Left ventricle myocardium inferior (tissue), 1 donor: ENCODE measurements at places on chromosomes 6 and 20.

DNA sequence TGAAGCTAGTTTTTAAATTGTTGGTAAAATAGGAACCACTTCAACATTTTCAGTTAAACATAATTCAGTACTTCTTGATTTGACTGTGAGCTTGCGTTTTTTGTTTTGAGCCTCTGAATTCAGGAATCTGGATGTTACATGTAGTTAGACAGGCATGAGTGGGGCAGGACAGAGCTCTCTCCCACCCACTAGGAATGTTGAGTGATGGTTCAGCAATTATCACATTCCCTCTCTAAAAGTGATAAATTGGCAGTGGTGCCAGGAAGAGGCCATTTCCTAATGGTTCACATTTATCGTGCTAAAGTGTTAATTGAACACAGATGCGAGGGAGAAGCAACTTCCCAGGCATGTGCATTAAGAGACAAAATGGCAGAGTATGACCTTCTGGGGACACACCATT lies 465.5 kb upstream of the HTR1E start:
- no peak overlapping the region for H3K27ac ChIP-seq
- no peak for DNase-seq
- H3K27me3 ChIP-seq = no peaks in the 10 kb centered on the region
- H3K36me3 ChIP-seq = no peaks in the 10 kb centered on the region

DNA sequence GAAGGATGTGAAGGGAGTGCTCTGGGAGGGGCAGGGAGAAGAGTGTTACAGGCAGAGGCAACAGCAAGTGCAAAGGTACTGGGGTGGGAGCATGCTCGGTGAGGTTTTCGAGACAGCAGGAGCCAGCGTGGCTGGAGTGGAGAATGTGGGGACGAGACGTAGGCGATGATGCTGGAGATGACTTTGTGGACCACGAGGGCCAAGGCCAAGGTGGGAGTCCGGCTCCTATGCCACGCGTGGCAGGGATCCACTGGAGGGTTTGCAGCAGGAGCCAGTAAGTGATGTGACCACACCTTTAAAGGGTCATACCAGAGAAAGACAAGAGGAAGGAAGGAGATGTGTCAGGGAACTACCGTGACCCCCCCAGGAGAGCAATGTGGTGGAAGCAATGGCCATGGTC lies 7.3 kb downstream of the PTGIS start:
- peaks cover 32% of the 10 kb centered on the region for H3K4me1 ChIP-seq
- H3K4me3 ChIP-seq = no peak overlapping the region
- peaks cover 37% of the 10 kb centered on the region for H3K27me3 ChIP-seq
- no peak for DNase-seq

DNA sequence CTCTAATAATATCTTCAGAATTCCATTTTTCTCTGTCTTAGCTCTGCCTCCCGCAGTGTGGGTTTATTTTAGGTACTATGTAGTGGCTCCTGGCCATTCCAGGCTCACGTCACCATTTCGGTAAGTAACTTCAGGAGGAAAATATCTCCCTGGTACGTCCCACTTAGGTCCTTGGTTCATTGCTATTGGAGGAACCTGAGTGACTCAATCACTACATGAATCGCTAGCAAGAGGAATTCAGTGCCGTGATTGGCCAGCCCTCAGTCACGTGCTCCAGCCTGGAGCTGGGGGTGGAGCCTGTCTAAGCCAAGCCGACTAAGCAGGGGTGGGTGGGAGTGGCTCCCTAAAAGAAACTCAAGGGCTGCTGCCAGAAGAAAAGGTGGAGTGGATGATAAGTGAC lies 67.3 kb upstream of the E2F3 start:
- no peak for DNase-seq
- no peaks in the 10 kb centered on the region for H3K36me3 ChIP-seq
- peak overlapping the region; percentile 54 for H3K4me3 ChIP-seq
- H3K27ac ChIP-seq = peak overlapping the region; percentile 23

- DNase-seq = no peak
- H3K27ac ChIP-seq = peak overlapping the region; percentile 40
- no peaks in the 10 kb centered on the region for H3K27me3 ChIP-seq
- H3K4me1 ChIP-seq = peaks cover 6% of the 10 kb centered on the region
- H3K4me3 ChIP-seq = no peak overlapping the region
These were observed 32.9 kb upstream of the LGSN start for GRCh38 chr6:63352544-63353285.

DNA sequence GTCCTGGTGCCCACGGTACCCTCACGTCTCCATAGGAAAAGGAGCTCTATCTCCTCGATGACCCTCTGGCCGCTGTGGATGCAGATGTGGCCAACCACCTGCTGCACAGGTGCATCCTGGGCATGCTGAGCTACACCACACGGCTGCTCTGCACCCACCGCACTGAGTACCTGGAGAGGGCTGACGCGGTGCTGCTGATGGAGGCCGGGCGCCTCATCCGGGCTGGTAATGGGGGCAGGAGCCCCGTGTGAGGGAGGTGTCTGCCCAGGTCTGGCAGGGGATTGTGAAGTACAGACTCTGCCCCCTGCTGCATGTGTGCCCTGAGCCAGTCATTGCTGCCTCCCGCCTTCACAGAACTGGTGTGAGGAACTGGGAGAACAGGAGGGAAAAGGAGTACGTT lies 12.4 kb downstream of the DLK2 start:
- no peak overlapping the region for H3K27ac ChIP-seq
- no peak for DNase-seq
- H3K36me3 ChIP-seq = peaks cover 79% of the 10 kb centered on the region
- no peaks in the 10 kb centered on the region for H3K27me3 ChIP-seq
- H3K4me3 ChIP-seq = no peak overlapping the region
- no peaks in the 10 kb centered on the region for H3K4me1 ChIP-seq

GRCh38 chr6:123635567-123635966 lies 1.2 kb downstream of the TRDN start:
- H3K4me3 ChIP-seq = peak overlapping the region; percentile 63
- H3K27me3 ChIP-seq = no peaks in the 10 kb centered on the region
- peaks cover 32% of the 10 kb centered on the region for H3K4me1 ChIP-seq
- peak overlapping the region; percentile 94 for H3K27ac ChIP-seq
- no peak for DNase-seq
- no peaks in the 10 kb centered on the region for H3K36me3 ChIP-seq

DNA sequence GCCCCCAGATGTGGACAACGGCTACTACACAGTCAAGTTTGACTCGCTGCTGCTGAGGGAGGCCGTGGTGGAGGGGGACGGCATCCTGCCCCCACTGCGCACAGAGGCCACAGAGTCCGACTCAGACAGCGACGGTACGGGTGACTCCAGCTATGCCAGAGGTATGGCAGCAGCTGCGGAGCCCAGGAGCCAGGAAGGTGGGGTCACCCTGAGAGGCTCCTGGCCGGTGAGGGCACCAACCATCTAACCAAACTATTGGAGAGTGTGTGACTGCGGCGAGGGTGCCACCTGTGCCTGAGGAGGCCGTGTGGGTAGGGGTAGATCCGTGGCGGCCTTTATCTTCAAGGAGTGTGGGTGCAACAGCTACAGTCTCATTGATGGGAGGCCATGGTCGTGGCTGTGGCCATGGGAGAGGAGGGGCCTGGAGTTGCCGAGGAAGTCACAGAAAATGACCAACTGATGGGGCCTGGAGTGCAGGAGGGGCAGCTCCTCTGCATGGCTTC lies 2.8 kb upstream of the LIME1 start:
- H3K27me3 ChIP-seq = no peaks in the 10 kb centered on the region
- no peak for DNase-seq
- peaks cover 33% of the 10 kb centered on the region for H3K36me3 ChIP-seq
- H3K4me3 ChIP-seq = no peak overlapping the region

DNA sequence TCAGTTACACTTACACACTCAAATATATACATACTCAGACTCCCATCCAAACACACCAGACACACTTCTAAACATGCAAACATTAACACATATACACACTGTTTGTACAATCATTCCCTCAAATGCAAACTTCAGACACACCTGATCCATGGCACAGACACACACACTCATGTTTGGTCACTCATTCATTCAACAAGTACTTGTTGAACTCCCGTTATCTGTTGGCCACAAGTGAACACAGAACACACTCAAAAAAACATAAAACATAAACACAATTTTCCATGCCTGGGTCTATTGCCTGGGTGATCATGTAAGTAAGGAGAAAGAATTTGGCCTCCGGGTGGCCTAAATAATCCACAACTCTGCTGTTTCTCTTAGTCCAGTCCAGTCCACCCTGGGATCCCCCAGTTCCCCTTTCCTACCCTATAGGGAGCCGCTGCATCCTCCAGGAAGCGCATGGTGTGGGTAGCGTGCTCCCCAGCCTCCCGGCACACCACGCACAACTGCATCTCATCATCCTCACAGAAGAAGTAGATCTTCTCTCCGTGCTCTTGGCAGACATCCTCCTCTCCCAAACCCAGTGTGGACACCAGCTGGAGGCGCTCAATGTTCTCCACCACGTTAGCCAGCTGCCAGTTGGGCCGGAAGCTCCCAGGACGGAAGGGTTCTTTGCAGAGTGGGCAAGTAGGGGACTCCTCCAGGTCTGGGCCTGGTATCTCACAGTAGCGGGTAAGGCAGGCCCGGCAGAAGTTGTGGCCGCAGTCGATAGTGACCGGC lies 815 bp downstream of the TRIM10 start:
- H3K27ac ChIP-seq = no peak overlapping the region
- DNase-seq = no peak
- no peak overlapping the region for H3K4me3 ChIP-seq
- peaks cover 45% of the 10 kb centered on the region for H3K27me3 ChIP-seq
- peaks cover 19% of the 10 kb centered on the region for H3K4me1 ChIP-seq

GRCh38 chr6:46269447-46270229 lies 98.9 kb upstream of the ENPP5 start:
- H3K27ac ChIP-seq = peak overlapping the region; percentile 33
- no peaks in the 10 kb centered on the region for H3K36me3 ChIP-seq
- peaks cover 79% of the 10 kb centered on the region for H3K4me1 ChIP-seq

GRCh38 chr6:136593748-136594490 lies 43.7 kb upstream of the MAP7 start:
- no peak for DNase-seq
- no peaks in the 10 kb centered on the region for H3K27me3 ChIP-seq
- peaks cover 38% of the 10 kb centered on the region for H3K36me3 ChIP-seq
- H3K4me3 ChIP-seq = no peak overlapping the region
- H3K27ac ChIP-seq = no peak overlapping the region

DNA sequence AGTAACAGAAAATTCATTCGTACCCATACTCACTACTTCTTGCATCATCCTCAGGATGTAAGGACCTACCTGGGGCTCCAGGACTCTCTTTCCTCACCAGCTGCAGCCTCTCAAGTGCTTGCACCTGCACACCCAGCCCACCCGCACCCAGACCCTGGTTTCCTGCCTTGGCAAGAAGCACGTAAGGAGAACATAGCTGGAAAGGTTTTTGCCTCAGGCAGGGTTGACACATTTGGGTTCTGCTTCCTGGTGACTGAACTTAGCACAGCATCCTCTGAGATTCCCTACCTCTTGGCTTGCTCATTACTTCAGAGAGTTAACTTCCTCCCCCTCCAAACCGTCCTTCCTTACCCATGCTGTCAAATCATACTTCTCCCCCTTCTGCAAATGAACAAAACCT lies 556.9 kb downstream of the CD83 start:
- no peak for DNase-seq
- H3K36me3 ChIP-seq = no peaks in the 10 kb centered on the region
- no peak overlapping the region for H3K4me3 ChIP-seq

- DNase-seq = no peak
- no peak overlapping the region for H3K4me3 ChIP-seq
- no peaks in the 10 kb centered on the region for H3K27me3 ChIP-seq
- H3K27ac ChIP-seq = no peak overlapping the region
These were observed 536.7 kb upstream of the JARID2 start for GRCh38 chr6:14709066-14709670.

DNA sequence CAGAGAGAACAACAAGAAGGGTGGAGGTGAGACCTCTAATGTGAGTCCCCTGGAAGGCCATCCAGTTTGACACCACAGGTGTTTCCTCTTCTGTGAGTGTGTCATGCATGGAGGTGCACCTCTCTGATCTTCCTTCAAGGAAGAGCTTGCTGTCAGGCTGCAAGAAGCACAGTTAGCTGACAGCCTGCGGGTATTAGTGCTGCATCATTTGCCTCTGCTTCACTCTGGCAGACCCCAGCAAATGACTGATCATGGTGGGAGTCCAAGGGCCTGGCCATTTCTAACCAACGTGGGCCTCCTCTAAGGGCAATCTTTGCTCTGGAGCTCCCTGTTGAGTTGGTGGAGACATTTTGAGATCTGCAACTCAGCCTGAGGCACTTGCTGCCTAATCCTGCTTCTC lies 206.3 kb downstream of the EPHA7 start:
- H3K36me3 ChIP-seq = no peaks in the 10 kb centered on the region
- no peaks in the 10 kb centered on the region for H3K27me3 ChIP-seq
- H3K27ac ChIP-seq = no peak overlapping the region
- no peak for DNase-seq
- H3K4me1 ChIP-seq = no peaks in the 10 kb centered on the region
